ENCODE measurements at places on chromosomes 2 and 18. TPM values are rescaled to one million over a fixed set of nuclear protein-coding genes. Genes with fewer than 3 reads are reported as not detected.

The TXNDC2 gene
- not detected for total RNA-seq

The FAP gene
- total RNA-seq, result 70.5 TPM

The CPS1 gene
- 3.7 TPM for total RNA-seq

The SCG2 gene
- total RNA-seq, result not detected

The COL5A2 gene
- 404 TPM for total RNA-seq

The CRIM1 gene
- 44.9 TPM for total RNA-seq

Data from skeletal muscle tissue (tissue), 5 donors.